ENCODE measurements at places on chromosomes 12 and 14.

- DNase-seq: no peak
Observed at GRCh38 chr12:2666846-2667245, 127.9 kb upstream of the FKBP4 start.

DNA sequence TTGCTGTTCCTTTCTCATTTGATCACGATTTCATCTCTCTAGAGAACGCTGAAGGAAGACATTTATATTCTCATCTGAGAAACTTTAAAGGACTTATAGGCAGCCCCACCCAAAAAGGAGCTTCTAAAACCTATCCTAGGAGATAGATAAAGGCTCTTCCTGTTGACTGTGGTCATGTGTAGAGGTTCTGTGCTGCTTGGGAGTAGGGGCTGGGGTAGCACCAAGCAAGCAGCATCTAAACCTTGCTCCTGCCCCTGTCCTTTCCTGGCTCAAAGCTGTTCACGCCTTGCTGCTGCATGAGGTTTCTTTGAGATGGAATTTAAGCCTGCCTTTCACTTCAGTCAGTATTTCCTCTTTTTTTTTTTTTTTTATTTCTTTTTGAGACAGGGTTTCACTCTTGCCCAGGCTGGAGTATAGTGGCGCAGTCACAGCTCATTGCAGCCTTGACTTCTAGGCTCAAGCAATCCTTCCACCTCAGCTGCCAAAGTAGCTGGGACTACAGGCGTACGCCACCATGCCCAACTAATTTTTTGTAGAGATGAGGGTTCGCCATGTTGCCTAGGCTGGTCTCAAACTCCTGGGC is 41.4 kb downstream of the RAB35 start:
- DNase-seq: no peak

DNA sequence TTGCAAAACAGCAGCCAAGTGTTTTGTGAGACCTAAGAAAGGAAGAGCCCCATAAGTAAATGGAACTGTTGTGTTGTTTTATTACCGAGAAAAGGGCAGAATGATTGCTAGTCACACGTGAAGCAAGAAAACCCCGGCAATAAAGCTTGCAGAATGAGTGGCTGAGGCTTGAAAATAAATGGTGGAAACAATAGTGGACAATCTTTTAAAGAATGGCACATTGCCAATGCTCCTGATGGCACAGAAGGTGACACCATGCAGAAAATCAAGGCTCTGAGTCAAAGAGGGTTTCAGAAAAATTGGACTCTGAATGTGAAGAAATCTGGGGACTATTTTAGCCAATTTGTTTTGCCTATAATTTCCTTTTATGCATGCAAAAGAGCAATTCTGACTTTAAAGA is 4.0 kb upstream of the AQP2 start:
- DNase-seq: no peak

DNA sequence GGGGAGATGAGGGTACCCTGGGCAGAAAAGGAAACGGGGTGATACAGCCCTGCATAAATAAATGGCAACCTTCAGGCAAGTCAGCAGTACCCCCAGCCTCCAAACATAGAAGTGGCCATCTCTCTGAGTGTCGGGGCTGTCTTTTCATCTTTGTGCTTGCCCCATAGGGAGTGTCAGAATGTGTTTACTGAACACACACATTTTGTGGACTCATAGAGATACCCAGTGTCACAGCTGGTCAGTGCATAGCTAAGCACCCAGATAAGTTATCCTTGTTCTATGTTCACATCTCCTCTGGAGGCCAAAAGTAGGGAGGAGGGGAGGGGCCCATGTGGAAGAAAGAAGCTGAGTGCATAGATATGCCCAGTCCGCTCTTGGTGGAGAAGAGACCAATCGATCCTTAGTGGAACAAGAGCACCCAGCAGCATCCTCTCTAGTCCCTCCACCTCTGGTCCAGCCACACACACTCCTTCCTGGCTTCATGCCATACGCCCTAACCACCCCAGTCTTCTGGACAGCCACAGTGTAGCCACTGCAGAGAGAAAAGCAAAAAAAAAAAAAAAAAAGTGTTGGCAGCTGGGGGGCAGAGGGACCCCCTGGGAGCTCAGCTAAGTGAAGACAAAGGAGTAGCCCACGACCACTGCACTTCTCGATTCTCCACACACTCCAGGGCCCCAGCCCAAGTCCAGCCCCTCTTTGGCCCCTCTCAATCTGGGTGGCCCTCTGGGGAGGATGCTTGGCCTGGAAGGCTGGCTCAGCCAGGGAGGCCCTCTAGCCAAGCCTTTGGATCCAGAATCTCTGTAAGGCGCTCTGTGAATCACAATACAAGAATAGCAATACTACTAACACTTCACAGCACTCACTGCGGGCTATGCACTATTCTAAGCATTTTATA is 2.6 kb downstream of the ITGA7 start:
- DNase-seq: no peak

DNA sequence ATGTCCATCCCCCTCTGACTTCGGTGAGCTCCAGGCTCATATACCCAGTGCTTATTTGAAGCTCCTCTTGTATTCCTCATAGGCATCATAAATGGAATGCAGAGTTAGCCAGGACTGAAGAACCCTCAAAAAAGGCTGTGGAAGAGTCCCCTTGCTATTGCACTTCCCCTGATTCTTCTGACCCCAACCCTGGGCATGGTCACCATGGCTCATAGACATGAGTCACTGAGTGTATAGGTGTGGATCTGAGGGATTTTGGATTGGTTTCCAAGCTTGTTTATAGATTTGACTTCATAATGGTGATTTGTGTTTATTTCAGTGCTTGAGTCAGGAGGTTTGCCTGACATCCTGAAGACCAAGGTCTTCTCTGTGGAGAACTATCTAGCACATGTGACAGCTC is 98.4 kb upstream of the SLC38A2 start:
- DNase-seq: no peak

GRCh38 chr14:32078023-32078857 is 1.1 kb downstream of the ARHGAP5 start:
- DNase-seq: peak; percentile 34

DNA sequence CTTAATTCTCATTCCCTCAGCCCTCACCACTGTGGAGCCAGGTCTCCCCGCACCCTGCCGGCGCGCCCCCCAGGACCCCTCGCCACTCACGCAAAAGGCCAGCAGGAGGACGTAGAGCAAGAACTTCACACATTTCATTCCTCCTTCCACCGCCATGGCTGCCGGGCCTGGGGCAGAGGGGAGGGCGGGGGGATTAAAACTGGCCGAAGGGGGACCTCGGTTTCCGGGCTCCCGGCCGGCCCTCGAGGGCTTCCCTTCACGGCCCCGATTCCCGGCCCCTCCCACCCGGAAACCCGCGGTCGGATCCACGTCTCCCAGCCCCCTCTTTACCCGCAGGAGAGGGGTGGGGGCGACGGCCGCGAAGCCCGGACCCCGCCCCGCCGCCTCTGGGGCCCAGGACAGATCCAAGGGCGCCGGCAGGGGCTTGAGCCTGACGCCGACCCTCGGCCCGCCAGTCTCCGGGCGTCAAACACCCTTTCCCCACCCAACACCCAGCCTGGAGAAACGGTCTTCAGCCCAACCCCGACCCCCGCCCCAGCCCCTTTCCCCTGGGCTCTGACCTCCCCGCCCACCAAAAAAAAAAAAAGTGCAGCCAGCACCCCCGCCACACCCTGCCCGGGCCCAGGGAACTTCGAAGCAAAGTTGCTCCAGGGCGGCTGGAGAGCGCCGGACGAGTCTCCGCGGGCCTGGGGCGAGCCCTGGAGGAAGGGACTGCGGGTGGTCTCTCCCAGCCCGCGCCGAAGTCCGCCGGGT is 447 bp downstream of the CD63 start:
- DNase-seq: peak; percentile 54

- DNase-seq: no peak
Observed at GRCh38 chr12:100114574-100114973, 28.1 kb downstream of the BLTP3B start.

GRCh38 chr14:90487031-90487430 is 90.2 kb downstream of the CALM1 start:
- peak; percentile 81 for DNase-seq

DNA sequence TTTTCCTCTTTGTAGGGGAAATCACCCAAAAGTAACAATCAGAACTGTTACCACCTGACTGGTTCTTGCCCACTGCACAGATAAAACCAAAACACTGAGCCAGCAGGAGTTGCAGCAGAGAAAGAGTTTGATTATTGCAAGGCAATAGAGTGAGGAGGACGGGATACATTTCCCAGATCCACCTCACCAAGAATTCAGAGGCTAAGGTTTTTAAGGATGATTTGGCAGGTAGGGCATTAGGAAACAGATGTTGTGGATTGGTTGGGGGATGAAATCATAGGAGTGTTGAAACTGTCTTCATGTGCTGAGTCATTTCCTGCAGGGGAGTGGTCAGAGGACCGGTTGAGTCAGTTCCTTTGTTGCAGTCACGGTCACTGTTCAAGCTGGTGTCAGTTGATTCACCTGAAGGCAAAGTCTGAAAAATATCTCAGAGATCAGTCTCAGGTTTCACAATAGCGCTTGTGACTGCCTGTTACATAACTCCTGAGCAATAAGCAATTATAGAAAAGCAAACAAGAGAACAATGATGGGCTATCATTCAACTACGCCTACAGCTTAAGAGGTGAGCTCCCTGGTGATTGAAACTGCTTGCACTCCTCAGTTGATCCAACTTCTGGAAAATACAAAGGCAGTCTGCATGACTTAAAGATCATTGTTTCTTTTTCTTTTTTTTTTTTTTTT is 20.3 kb upstream of the AMN1 start:
- DNase-seq: peak; percentile 100

DNA sequence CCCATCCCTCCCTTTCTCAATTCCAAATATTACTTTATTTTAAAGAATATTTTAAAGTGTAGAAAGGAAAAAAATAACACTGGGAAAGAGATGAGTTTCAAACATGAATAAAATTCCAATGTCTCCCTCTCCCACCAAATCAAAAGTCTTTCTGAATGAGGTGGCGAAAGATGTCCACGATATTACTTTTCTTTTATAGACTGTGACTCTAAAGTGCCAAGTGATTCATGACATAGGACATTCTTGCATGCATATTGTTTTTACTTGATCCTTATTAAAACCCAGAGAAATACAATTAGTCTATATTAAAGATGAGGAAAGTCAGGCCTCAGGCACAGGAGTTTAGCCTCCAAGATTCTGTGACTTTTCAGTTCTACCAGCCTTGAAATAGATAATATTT is 16.0 kb upstream of the LUM start:
- DNase-seq: no peak

GRCh38 chr14:33908540-33909223 is 42.2 kb downstream of the EGLN3 start:
- DNase-seq: no peak

DNA sequence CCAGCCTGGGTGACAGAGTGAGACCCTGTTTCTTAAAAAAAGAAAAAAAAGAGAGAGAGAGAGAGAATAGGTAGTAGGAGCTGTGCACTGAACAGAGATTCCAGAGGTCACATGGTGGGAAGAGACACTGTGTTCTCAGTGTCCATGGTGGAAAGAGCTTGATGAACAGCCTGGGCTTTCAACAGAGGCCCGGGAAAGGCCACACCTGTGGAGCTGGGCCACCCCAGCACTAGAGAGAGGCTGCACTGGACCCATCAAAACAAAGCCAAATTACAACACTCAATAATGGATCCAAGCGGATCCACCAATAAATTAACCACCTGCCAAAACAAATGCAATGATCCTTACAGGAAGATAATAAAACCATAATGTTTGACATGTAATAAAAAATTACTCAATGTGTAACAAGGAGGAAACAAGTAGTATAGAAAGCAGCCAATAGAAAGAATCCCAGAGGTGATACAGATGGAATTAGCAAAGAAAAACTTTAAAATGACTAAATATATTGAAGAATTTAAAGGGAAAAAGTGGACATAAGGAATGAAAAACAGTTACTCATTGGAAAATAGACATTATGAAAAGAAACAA is 44.8 kb upstream of the BCL2L14 start:
- DNase-seq: peak; percentile 30

GRCh38 chr12:26691234-26691970 is 141.6 kb downstream of the ITPR2 start:
- no peak for DNase-seq

- DNase-seq: no peak
Observed at GRCh38 chr14:103312006-103312635, 21.9 kb upstream of the EIF5 start.

GRCh38 chr14:98958048-98958631 is 313.9 kb downstream of the BCL11B start:
- DNase-seq: no peak

DNA sequence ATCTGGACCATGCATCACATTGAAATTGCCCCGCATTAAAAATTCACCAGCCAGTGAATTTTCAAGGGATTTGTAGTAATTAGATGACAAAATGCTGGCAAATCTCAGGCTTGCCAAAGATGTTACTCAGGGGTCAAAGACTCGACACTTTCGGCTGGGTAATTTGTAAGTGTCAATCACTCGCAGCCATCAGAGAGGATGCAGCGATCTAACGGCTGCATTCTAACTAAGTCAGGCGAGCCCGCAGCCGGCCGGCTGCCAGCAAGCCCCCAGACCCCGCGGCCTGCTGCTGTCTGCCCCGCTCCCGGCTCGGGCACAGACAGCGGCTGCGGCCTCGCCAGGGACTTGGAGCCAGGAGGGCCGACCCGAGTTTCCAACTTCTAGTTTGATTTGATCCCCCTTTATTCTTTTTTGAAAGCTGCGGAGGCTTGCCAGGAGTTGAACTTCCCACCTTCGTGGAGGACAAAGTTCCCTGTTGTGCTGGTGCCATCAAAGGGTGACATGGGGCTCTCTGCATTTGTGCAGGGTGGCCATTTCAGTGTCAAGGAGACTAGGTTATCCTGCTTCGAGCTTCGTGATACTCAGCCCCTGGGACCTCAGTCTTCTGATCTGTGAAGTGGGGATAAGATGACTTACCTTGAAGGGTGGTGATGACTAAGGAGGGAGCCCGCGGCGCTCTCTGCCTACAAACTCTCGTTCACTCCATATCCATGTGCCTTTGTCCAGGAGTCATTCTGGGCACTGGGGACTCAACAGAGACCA is 169.9 kb downstream of the RBM19 start:
- no peak for DNase-seq

DNA sequence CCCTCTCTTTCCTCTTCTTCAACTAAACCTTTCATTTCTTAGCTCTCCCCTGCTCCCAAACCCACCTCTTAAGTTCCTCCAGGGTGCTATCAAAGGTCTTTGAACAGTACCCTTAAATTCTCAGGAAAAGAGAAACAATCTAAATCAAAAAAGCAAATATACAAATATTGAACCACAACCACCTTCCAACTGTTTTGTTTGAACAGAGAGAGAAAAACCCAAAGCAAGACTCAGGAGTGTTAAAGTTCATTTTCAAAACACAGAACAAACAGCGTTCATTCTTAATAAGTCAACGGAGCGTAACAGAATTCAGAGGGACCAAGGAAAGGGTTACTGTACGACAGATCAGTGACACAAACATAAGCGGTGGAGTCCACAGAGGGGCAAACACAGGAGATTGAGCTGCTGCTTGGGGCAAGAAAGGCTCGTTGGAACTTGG is 73.3 kb downstream of the NDUFA12 start:
- no peak for DNase-seq

- no peak for DNase-seq
Observed at GRCh38 chr14:92638904-92639303, 109.5 kb downstream of the LGMN start.

GRCh38 chr12:131675126-131676080 is 35.5 kb upstream of the SFSWAP start:
- DNase-seq: no peak

Measured in DMS153 (cell line).